ENCODE measurements at places on chromosomes 12 and 14.
A peak's percentile ranks its signal among the peaks of the same experiment; 100 is the strongest.

GRCh38 chr12:112408621-112409020, 784 bp downstream of the RPL6 start:
- no peak for DNase-seq

DNA sequence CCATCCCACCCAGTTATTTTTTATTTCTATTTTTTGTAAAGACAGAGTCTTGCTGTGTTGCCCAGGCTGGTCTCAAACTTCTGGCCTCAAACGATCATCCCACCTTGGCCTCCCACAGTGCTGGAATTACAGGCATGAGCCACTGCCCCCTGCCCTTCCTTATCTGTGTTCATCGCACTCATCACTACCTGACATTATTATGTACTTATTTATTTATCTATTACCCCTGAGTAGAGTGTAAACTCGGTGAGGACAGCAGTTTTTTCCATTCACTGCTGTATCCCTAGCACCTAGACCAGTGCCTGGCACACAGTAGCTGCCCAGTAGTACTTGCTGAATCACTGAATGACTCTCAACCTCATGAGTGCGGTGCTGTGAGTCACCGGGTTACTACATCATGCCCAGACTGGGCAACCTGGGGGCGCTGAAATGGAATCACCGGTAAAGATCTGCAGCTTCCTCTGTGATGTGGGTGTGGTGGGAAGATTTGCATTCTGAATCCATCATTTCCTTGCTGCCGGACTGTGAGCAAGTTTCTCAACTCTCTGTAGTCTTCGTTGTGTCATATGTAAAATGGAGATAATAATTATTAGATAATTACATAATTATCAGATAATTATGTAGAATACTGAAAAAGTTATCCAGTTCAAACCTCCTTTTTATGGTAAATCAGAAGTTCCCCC, 81.9 kb upstream of the USP44 start:
- DNase-seq: peak; percentile 16

- DNase-seq: no peak
Observed at GRCh38 chr12:49671031-49671765, 36.0 kb downstream of the FMNL3 start.

- no peak for DNase-seq
Observed at GRCh38 chr14:59699442-59699841, 122.8 kb upstream of the CCDC175 start.

DNA sequence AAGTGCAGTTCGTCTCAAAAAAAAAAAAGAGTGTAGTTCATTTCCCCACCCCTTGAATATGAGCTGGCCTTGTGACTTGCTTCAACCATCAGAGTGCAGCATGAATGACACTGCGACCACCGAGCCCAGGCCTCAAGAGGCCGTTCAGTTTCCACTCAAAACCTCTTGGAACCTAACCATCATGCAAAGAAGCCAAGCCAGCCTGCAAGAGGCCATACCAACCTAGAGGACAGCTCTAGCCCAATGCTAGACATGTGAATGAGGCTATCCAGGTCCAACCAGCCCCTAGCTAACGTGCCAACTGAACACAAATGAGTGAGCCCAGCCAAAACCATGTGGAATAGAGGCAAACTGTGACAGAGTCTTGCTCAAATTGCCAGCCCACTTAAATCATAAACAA, 29.7 kb downstream of the R3HDM2 start:
- DNase-seq: no peak

DNA sequence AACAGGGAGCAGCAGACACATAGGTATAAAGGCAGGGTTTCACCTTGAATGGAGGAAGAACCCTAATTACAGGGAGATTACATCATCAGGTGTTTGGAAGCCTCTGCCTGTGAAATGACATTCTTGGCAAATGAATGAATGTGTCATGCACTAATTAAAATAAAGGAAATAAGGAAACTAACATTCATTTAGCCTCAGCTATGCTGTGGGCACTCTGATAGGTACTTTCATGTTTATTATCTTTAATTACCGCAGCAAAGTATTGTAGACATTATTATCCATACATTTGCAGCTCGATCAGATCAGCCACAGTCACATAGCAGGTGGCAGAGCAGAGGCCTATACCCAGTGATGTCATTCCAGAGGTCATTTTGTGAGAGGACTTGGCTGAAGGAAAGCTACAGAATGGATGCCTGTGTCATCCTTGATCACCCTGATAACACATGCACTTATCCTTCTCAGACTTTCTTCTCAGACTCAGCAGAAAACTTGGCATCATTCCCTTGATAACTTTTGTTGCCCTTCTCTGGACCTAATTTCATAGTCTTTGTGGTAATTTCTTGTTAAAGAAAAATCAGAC, 18.4 kb downstream of the ZNF664 start:
- no peak for DNase-seq

- DNase-seq: no peak
Observed at GRCh38 chr14:34851395-34851794, 23.8 kb downstream of the BAZ1A start.

- no peak for DNase-seq
Observed at GRCh38 chr12:15496738-15497137, 174.4 kb downstream of the PTPRO start.

Measured in umbilical cord (tissue), 2 donors.